ENCODE measurements at places on chromosomes 4 and X.

GRCh38 chr4:112765317-112765974 lies 128.5 kb downstream of the LARP7 start:
- DNase-seq = peak; percentile 48

GRCh38 chr4:15145709-15146108 lies 143.4 kb downstream of the CPEB2 start:
- no peak for DNase-seq

GRCh38 chr4:70705183-70706043 lies 16.4 kb upstream of the RUFY3 start:
- DNase-seq = peak; percentile 78

DNA sequence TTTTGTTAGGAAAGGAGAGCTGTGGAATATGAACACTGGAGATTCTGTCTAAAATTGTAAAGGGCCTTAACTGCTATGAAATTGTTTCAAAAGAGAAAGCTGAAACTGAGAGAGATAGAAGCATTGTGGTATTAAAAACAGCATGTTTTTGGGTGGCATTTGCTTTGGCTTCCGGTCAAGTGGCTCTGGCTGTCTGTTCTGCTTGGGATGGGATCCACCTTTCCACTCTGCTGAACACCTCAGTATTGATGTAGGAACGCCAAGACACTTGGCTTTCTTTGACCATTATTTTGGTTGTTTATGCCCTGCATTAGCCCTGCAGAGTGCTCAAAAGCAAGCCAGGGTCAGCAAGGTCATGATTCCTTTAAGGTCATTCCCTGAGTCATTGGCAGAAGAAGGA lies 199.7 kb downstream of the SLC4A4 start:
- DNase-seq = no peak

DNA sequence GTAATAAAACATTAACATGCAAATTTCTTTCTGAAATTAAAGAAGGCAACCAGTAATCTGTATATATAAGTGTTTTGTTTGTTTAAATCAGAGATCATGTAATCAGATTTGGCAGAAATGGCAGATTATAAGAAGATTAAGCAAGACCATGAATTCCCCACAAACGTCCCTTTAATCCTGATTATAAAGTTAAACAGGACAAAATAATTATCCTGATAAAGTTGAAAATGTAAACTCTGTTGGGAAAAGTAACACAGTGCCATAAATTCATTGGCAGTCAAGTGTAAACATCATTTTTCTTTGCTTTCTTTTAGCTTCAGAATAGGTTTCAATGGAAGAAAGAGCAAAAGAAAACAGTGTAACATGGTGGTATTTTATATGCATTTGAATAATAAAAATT lies 256.3 kb downstream of the KCNIP4 start:
- no peak for DNase-seq

DNA sequence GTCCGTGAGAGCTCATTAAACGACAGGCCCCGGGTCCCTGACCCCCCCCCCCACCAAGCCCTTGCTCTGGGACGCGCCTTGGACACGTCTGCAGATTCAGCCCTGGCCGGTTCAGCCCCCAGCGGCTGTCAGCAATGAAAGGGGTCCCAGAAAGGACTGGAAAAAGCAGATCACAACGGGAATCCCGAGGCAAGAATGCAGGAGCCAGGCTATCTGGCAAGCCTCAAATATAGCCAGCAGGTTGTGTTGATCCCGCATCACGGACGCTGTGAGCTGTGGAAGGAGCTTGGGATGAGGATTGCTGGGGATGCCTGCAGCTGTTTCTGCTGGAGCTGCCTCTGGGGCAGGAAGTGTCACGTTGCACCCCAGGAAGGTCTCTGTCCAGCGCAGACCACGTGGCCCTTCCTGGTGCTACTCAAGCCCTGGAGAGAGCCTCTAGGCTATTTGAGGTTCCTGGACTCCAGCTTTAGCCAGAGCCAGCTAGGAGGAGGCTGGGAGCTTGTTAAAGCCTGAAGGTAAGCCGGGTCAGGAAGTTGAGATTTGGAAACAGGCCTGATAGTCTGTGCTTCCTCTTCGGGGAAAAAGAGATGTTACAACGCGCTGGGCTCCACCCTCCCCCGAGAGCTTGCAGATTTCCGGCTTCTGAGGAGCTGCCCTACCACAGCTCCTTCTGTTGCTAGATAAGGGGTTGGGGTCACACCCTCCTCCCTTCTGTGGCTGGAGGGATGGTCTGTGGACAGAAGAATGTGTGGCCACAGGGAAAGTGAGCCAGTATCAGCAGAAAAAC lies 19.3 kb upstream of the CSF2RA start:
- DNase-seq = peak; percentile 83

DNA sequence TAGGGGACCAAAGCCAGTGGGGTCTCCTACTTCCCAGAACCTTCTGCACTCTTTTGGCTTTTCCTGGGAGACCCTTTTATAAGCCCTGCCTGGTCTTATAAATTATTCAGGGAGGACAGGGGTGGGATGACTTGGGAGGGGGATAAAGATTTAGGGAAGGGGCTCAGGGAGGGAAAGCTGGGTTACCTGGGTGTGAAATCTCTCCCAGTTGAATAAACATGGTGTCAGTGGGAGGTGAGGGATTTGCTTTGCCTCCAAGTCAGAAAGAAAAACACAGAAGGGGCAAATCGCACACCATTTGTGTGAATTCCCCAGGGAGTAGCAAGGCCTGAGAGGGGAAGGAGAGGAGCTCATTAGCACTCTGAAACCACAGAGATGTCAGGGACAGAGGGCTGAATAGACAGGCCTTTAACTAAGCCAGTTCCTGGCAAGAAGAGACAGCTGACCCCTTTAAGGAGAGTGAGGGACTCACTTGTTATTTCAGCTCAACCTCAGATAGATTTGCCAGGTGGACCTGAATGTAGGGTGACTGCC lies at the start of gene RIPPLY1:
TSS of gene RIPPLY1 (minus strand) at position 51 of the 534 bp plus-strand sequence. CDS start 54 bp downstream, outside the sequence.
- no peak for DNase-seq

GRCh38 chrX:21469071-21469470 lies 94.9 kb downstream of the CNKSR2 start:
- no peak for DNase-seq

DNA sequence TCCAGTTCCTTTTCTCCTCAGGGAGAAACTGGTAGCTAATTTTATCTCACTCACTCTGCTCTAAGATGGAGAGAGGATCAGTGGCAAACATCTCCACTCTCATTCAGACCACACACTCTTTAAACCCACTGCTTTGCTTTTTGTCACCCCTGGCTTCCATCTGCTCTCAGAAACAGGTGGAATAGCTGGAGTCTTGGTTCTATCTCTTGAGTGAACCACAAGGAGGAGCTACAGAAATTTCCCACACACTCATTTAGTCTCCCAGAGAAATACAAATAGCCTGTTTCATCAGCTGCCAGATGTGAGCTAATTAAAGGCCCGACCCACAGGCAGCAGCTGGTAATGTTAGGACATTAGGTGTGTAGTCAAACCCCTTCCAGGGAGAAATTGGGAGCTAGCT lies 96.6 kb downstream of the STPG2 start:
- DNase-seq = no peak

GRCh38 chr4:55469979-55470378 lies 74.2 kb downstream of the TMEM165 start:
- DNase-seq = no peak

DNA sequence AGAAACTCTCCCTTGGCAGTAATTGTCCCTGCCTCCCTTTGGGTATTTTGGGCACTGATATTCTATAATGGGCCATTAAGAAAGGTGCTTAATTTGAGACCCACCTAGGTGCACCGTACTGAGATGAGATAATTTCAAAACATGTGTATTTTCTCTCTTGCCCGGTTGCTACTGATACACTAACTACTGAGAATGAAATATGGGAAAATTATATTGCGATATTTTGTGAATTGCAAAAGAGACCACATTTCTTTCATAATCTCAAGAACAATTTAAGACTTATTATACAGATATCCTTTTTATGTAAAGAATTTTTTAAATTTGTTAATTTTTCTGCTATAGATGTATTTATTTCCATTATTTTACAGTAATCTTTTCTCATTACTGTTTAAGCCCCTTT lies 284.9 kb downstream of the ADGRL3 start:
- no peak for DNase-seq

DNA sequence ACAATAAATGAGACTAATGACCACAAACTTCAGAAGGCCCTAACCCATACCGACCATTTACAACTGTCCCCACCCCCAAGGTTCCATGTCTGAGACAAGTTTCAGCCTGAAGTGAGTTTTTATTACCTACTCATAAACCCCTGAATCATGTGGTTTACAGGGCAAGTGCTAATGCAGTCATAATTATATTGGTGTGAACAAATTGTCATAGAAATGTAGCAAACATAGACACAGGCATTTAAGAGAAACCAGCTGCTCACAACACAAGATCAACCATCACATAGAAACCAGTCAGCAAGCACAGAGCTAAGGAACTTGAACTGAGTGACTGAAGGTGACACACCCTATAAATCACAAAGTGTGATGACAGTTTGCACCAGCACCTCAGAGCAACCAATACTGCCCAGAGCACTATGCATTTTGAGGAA lies 173.8 kb upstream of the MID1 start:
- DNase-seq = no peak

GRCh38 chr4:27055221-27055760 lies 194.7 kb downstream of the STIM2 start:
- DNase-seq = no peak

GRCh38 chr4:19743115-19743638 lies 508.5 kb upstream of the SLIT2 start:
- no peak for DNase-seq

DNA sequence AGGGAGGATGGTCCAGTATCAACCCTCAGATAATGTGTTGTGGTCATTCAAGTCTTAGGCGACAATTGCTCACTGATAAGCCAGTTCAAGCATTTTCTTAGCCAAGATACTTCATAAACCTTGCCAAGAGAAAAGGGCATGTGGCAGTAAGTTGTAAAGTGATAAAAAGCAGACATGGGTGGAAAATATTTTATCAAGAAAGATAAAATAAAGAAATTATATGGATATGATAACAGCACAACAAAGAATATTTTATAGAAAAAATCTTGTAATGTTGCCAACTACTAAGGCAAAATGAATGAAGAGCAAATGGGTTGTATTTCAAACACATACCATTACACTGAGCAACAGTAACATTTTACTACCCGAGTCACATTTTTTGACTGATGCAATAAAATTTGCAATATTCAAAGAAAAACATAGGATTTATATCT lies 217.4 kb upstream of the PITX2 start:
- no peak for DNase-seq

- DNase-seq = no peak
These were observed 104.1 kb downstream of the CPEB2 start for GRCh38 chr4:15106399-15106798.

DNA sequence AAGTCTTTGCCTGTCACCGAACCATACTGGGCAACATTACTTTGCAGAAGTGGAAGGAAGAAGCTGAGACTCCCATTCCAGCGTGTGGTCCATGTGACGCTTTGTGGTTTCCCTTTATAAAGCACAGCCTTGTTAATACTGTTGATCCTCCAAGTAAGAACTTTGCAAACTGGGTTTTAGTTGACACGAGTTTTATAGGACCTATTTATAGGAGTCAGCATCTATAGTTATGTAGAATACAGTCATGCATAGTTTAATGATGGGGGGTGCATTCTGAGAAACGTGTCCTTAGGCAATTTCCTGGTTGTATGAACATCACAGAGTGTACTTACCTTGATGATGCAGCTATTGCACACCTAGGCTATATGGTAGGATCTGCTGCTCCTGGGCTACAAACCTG lies 1879.4 kb upstream of the TENM3 start:
- DNase-seq = no peak

- DNase-seq = no peak
These were observed 16.4 kb upstream of the SLC4A4 start for GRCh38 chr4:71322425-71322824.

DNA sequence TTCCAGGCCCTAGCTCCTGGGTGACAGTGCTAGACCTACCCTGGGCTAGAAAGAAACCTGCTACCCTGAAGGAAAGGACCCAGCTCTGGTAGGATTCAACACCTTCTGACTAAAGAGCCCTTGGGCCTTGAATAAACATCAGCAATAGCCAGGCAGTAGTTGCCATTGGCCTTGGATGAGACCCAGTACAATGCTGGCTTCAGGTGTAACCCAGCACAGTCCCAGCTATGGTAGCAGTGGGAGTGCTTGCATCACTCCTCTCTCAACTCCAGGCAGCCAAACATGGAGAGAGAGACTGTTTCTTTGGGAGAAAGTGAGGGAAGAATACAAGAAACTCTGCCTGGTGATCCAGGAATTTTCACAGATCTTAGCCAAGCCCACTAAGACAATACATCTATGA lies 73.5 kb upstream of the CXorf66 start:
- no peak for DNase-seq

DNA sequence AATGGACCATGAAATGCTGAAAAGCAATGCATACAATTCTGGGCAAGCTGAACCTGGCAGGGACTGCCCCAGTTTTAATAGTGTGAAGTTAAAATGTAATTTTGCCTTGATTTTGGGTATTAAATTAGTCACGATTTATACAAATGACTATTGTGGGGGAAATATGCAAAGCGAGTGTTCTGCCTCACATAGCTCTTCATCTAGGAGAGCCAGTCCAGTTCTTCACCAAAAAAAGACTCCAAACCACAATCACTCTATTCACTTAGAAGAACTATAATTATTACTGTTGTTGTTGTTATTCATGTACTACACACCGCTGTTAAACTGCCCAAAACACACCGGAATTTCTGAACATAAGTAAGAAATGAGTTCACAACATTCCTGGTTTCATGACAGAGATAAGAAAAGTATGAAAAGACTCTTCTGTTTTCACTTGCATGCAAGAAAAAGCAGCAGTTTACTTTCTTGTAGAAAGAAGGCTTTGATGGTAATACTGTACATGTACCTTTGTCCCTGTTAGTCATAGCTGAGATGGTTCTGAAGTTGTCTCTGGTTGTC lies 101.9 kb downstream of the QRFPR start:
- no peak for DNase-seq

- DNase-seq = peak; percentile 28
These were observed 78.1 kb downstream of the EVC start for GRCh38 chr4:5789141-5789540.

GRCh38 chrX:41472231-41472815 lies 25.2 kb downstream of the NYX start:
- no peak for DNase-seq

DNA sequence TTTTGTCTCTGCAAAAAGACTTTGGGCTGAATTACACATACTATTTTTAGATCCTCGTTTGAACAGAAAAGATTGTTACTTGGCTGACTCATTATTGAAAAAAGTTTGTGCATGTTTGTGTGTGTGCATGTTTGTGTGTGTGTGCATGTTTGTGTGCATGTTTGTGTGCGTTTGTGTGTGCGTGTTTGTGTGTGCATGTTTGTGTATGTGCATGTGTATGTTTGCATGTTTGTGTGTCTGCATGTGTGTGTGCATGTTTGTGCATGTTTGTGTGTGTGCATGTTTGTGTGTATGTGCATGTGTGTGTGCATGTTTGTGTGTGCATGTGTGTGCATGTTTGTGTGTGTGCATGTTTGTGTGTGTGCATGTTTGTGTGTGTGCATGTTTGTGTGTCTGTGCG lies 201.1 kb upstream of the FAT1 start:
- DNase-seq = no peak

GRCh38 chr4:153573221-153573620 lies 107.1 kb downstream of the TMEM131L start:
- no peak for DNase-seq

DNA sequence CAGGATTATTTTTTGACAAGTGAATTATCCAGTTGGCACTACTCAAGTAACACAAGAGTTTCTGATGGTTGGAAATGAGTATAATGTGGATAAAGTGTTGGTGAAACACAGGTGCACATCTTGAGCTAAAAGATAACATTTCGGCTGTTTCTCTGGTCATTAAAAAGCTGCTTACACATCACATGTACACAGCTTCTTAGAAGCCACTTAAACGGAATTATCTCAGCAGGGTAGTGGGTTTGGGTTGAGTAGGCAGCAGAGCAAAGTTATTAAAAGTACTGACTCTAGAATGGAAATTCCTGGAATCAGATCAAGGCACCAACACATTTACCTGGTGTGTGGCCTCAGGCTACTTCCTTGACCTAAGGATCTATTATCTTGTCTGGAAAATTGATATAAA lies 55.4 kb upstream of the RASSF6 start:
- no peak for DNase-seq
